ENCODE measurements at places on chromosomes 7 and 10.

- DNase-seq: peak; percentile 34
Observed at GRCh38 chr10:13890233-13891127, 303.7 kb downstream of the PRPF18 start.

DNA sequence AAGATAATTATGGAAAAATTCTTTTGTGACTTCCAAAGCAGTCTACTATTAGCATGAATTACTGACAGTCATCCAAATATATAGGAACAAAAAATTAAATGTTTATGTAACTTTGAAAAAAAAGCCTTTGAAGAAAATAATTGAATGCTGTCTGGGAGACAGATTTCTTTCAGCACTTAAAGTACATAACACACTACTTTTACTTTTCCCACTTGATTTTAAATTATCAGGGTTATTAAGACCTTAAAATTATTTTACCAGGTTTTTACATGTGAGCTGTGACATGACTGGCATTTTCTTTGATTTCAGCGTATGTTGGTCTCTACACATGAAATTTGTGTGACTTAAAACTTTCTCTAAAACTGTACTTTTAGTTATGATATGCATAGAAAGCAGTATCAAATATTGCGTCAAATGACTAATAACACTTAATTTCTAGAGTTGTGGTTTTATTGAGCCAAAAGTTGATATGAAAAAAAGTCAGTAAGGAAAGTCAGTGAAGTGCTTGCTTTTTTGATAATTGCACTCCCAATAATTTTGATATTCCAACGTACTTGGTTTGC is 3.1 kb downstream of the PTEN start:
- DNase-seq: no peak

DNA sequence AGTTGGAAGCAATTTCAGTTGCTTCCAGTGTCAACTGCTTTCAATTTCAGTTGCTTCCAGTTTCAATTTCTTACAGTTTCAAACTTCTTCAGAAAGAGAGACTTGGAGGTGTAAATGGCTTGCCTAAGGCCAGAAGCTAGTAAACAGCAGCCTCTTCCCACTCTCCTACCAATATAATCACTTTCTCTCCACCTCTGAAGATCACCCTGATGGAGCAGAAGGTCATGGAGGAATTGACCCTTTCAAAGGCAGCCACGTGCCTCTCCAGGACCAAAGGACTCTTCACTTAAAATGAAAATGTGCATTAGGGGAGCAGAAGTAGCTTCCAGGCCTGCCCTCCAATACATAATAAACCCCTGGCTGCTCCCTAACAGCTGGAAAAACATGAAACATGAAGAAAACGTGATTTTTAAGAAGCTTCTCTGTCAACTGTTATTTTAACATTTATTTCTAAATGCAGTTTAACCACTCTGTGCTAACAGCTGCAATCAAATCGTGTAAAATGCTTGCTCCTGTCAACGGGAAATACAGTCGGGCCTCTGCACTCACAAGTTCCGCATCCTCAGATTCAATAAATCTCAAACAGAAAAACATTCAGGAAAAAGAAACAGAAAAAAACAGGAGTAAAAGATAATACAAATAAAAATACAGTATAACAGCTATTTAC is 1020.6 kb downstream of the XPNPEP1 start:
- DNase-seq: no peak

DNA sequence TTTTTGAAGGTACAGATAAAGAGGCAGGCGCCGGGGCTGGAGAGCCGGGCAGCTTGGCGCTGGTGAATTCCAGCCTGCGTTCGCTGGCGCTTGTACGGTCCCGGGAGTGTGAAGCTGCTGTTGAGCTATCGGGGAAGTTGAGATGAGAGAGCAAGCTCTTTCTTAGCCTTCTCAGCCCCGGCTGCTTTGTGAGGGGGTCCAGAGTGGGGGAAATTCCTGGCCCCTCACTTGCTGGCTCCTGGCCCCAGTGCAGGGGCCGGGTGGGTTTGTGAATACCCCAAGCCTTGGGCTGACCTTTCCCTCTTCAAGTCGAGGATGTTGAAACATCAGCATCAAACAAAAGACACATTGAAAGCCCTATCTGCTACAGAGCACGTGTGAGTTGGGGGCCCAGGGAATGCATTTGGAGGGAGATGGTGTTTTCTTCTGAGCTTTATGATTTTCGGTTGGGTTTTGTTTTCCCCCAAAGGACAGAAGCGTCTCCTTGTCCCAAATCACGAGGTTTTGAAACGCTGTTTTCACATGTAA is 2.7 kb downstream of the ZMIZ1 start:
- DNase-seq: no peak

GRCh38 chr10:112687647-112688046 is 240.6 kb downstream of the VTI1A start:
- DNase-seq: no peak

DNA sequence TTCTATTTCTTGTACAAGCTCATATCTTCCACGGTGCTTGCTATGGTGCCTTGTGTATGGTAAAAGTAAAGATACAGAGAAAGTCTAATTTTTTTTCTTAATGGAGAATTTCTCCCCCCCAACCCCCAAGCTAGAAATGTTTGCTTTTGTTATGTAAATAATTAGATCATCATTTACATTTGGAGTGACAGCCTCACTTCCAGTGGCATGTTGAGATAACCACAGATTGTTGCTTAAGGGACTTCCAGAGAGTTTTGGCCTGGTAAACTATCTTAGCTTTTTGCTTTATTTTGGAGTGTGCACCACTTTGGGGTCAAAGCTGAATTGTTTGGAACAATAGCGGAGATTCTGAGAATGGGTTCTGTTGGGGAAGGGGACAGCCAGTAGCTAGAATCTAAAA is 129.7 kb downstream of the ZNF365 start:
- no peak for DNase-seq

DNA sequence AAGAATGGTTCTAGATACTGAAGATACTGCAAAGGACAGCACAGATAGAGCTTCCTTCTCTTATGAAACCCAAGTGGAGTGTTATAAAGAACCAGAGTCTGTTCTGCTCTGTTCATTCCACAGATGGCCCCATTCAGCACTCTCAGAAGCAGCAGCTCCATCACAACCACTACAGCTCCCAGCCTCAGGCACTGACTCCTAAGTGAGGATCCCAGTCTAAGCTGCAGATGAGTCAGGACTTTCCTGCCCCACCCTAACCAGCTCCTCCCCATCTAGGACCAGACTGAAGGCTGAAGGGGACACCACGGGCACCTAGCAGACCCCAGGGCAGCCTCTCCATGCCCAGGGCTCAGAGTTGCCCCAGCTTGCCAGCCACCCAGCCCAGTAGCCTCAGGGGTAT is 379.8 kb downstream of the GRID1 start:
- DNase-seq: no peak

DNA sequence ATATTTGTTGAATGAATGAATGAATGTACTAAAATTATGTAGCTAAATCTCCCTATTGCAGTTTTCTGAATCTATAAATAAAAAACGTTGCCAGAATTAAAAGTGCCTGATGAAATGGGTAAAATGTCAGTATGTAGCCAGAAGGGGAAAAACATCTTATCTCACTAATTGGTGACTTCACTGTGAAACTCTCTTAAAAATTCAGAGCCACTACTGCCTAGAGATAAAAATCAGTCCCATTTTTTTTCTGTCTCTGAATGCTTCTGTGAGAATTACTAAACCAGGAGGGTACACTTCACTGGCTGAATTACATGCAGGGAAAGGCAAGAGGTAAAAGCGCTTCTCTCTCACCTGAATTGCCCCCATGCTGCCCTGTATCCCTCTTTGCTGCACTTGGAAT is 69.6 kb upstream of the HPS1 start:
- DNase-seq: no peak

- DNase-seq: no peak
Observed at GRCh38 chr10:29667191-29667590, 32.4 kb upstream of the SVIL start.

DNA sequence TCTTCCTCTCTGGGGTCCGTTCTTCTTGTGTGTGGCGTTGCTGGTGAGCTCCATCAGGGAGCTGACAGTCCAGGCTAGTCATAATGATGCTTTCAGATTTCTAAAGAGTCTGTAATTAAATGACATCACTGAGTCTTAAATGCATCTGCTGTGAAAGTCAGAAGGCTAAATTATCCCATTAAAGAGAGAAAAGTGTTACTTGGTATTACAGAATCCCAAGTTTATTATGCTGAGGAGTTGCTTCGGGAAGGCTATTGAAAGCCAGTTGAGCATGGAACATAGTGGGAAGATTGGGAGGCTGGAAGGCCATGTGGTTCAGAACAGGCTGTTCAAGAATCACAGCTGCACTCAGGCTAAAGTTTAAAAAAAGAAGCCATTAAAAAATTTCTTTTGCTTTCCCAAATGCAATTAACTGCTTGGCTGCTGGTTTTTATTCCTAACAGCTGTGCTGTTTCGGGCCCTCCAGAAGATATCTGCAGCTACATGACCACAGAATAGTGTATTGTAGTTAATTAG is 342.6 kb upstream of the LRGUK start:
- DNase-seq: no peak

DNA sequence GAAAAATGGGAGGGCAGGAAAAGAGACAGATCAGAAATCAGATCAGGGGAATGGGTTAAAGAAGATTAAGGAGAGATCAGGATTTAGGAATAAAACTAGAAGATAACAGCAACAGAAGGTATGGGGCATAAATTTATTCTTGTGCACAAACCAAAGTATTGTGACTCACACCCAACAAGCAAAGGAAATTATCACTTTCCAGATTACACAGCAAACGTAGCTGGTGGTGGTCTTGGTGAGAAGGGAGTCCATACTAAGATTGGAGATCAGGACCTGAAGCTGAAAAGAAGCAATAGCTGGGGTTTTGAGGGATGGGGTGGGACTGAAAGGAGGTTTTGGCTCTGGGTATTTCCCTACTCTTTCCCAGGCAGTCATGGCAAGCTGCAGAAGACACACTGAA is 3.5 kb upstream of the MYOZ1 start:
- DNase-seq: no peak

DNA sequence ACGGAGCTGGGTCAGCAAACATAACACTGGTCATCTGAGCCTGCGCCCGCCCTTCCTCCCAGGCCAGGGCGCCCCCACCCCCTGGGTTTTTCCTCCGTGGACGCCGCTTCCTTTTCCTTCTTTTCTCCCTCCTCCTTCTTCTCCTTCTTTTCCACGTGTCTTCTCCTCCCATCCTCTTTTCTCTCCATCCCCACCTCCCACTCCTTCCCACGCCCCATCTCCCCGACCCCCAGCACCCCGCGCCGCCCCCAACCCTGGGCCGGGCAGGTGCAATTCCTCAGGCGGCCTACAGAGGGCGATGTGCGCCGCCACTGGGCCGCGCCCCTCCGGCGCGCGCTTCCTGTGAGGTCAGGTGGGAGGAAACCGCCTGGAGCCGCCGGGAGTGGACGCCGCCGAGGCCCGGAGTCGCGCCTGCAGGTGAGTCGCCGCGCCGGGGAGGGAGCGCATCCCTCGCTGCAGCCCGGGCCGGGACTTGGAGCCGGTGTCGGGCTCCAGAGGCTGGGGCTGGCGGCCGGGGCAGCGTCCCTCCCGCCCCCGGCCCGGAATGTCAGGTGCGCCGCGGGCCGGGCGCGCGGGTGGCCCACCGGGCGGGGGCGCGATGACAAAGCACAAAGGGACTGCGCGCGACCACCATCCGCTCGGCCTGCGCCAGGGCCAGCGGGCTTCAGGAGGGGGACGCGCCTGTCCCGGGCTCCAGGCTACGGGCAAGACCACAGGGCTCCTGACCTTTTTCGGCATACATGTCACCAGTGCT is at the start of gene FAM241B:
TSS of gene FAM241B (plus strand) at position 351 of the 754 bp plus-strand sequence. CDS start 1,497 bp downstream, outside the sequence.
- DNase-seq: peak; percentile 93

DNA sequence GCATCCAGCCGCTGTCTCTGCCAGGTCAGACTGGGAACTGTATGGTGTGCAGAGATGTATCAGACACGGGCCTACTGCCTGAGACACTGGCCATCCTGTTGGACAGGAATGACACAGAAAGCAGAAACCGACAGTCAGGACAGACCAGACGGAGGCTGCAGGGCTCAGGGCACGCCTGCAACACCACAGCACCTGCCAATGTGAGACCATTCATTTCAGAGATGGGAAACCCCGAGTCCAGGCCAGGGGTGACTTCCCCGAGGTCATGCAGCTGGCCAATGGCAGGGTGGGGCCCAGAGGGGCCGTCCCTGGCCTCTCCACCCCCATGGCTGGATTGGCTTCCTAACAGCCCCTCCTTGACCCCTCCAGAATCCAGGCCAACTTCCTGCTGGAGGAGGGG is 34.7 kb downstream of the GRID1 start:
- DNase-seq: no peak

GRCh38 chr7:100122067-100122466 is 2.6 kb downstream of the CNPY4 start:
- DNase-seq: no peak

DNA sequence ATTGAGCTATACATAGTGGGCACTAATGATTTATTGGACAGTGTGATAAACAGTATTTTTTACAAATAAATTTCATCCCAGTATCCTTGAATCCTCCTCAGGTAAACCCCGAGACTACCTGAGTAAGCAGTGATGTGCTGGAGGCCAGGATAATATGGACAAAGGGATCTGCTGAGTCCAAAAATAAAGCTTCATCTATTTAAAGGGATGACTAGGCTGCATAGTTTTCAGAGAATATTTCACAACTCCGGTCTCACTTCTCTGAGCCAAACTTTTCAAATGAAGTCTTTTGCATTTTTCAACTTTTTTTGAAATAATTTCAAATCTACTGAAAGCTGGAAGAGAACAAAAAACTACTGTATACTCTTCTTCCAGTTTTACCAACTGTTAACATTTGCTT is 2.5 kb downstream of the ACTR3B start:
- DNase-seq: no peak

GRCh38 chr7:138745189-138745588 is 44.0 kb upstream of the SVOPL start:
- no peak for DNase-seq

- no peak for DNase-seq
Observed at GRCh38 chr10:91974960-91975359, 51.4 kb downstream of the BTAF1 start.

DNA sequence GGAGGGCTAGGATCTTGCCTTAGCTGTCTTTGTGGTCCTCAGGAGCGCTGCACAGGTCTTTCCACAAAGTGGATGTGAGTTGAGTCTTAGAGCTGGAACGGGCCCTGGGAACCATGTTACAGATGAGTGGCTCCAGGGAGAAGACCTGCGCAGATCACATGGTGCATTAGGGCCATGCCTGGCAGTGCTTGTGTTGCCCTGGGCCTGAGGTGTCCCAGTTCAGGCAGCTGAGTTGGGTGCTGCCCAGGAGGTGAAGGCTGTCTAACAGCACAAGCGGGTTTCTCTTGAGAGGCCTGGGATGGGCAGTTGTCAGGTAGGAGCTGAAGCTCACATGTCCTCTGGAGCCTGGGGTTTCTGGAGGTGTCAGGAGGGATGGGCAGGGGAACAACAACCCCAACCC is 33.7 kb upstream of the ANKRD2 start:
- DNase-seq: no peak

GRCh38 chr10:94571528-94571927 is 25.9 kb downstream of the HELLS start:
- DNase-seq: no peak

GRCh38 chr10:133400624-133401424 is 6.9 kb downstream of the MTG1 start:
- DNase-seq: peak; percentile 72

DNA sequence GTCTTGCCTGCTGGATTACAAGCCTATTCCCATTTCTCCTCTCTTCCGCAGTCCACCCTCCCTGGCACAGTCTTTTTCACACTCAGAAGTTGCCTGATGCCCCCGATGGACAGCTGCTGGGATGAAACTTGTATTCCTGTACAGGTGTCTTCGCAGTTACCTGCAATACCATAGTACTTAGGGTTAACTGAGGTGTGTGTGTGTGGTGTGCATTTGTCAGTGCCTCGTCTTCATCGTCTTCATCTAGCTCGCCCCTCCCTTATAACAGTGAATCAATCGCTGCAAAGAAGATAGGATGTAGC is 11.0 kb downstream of the NXPH1 start:
- no peak for DNase-seq
